ENCODE measurements at places on chromosomes 3 and 15. TPM values are rescaled to one million over a fixed set of nuclear protein-coding genes. Genes with fewer than 3 reads are reported as not detected.

DNA sequence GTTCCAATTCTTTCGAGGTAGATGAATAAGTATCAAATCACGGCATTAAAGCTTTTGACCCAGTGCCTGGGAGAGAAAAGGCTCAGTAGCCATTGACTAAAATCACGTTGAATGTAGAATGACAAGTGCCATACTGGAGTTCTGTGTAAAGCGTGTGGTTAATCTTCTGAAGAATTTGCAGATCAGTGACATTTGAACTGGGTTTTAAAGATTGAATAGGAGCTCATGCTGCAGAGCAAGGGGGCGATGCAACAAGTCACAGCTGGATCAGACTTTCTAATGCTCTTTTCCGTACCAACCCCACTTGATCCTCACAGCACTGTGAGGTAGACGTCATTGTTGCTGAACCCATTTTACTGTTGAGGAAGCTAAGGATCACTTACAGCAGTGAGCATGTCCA is 49.5 kb upstream of the TPM1 start:
- no peak for DNase-seq

- DNase-seq, result peak; percentile 48
These were observed 88.1 kb downstream of the RTP4 start for GRCh38 chr3:187456250-187456649.

Gene ABTB1
- 29.2 TPM for total RNA-seq

Gene DPPA2
- 0.19 TPM for total RNA-seq

Gene NR2E3
- 0.19 TPM for total RNA-seq
